Epithelial cell of alveolus of lung (primary cell): ENCODE measurements at places on chromosomes 5 and 9. TPM values are rescaled to one million over a fixed set of nuclear protein-coding genes. Genes with fewer than 3 reads are reported as not detected.

The CCNO gene
- total RNA-seq: 0.65 TPM in 1 of 2 replicates, not detected in the other

The TMEM171 gene
- total RNA-seq: 0.24 and 13.7 TPM in 2 replicates

The BNIP1 gene
- total RNA-seq: 21.6 and 22.8 TPM in 2 replicates

The DAB2IP gene
- 9.3 and 17.2 TPM in 2 replicates for total RNA-seq

The ANKRD31 gene
- under 0.01 TPM in 2 replicates for total RNA-seq

The CDC42SE2 gene
- 12.3 and 16.9 TPM in 2 replicates for total RNA-seq

The ZDHHC11 gene
- 1.3 TPM in 1 of 2 replicates, not detected in the other for total RNA-seq

The CFAP77 gene
- 0.08 TPM in 1 of 2 replicates, not detected in the other for total RNA-seq

The ZNF169 gene
- 0.91 and 3.6 TPM in 2 replicates for total RNA-seq

The ENTPD2 gene
- 0.72 TPM in 1 of 2 replicates, not detected in the other for total RNA-seq

The CCDC112 gene
- total RNA-seq: 5.0 and 7.2 TPM in 2 replicates

The SPOUT1 gene
- 11.1 and 24.4 TPM in 2 replicates for total RNA-seq

The HABP4 gene
- 4.6 and 11.2 TPM in 2 replicates for total RNA-seq

The IFNA13 gene
- not detected in 2 replicates for total RNA-seq

The SPINK13 gene
- total RNA-seq: not detected in 2 replicates

The PAEP gene
- total RNA-seq: 0.65 TPM in 1 of 2 replicates, not detected in the other

The NR2F1-AS1 gene
- total RNA-seq: 25.6 and 33.9 TPM in 2 replicates

The NME5 gene
- total RNA-seq: 1.4 and 1.7 TPM in 2 replicates

The STK32A gene
- 0.24 and 0.26 TPM in 2 replicates for total RNA-seq
